ENCODE measurements at places on chromosomes 13 and 19.
A peak's percentile ranks its signal among the peaks of the same experiment; 100 is the strongest.

DNA sequence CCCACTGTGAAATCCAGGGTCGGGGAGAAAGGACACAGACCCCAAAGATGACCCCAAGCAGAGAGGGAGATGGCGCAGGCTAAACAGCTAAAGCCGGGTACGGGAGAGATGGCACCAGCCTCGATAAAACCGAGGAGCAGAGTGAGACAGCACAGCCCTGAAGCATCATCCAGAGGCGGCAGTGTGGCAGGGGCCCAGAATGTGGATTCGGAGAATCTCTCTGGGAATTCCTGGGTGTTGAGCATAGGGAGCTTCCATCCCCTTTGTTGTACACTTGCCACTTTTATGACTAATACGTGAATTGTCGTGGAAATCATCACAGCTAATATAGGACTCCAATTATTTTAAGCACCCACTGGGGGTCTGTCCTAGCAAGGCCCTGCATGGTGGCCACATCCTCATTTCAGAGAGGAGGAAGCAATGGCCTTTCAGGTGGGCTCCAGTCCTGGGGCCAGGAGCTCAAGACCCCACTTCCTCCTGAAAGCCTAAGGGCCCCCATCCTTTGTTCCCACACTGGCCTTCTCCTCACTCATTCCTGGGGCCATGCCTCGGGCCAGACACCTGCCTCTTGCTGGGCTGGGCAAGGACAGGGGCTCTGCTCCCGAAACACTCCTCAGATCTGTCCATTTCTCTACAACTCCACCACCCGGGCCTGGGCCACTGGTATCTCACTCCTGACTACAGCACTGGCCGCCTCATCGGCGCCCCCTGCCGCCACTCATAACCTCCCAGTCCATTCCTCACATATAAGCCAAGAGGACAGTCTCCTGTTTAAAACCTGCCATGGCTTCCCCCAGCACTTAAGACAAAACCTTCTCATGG, 29.3 kb upstream of the ATP1A3 start:
- no peak for DNase-seq

GRCh38 chr13:91540158-91540736, 141.8 kb downstream of the GPC5 start:
- no peak for DNase-seq

DNA sequence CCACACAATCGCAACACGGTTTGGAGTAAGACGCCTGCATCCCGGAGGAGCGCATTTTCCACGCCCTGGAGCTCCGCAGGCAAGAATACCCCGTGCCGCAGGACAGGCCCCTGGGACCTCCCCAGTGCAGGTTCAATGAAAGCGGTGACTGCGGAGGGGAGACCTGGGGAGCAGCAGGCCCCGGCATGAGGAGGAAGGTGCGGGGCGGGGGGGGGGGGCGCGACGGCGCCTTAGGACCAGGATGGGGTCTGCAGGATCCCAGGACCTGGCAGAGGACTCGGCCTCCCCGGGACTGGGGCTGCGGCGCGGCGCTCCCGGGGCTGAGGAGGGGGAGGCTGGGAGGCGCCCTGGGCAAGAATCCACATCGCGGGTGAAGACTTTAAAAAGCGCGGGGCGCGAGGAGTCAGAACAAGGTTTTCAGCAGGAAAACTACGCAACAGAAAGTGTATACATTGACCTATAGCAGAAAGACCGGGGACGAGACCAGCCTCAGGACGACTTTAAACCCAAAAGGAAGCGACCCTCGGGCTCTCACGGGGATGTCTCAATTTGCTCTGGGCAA, 432 bp downstream of the ZNF611 start:
- peak; percentile 5 for DNase-seq

DNA sequence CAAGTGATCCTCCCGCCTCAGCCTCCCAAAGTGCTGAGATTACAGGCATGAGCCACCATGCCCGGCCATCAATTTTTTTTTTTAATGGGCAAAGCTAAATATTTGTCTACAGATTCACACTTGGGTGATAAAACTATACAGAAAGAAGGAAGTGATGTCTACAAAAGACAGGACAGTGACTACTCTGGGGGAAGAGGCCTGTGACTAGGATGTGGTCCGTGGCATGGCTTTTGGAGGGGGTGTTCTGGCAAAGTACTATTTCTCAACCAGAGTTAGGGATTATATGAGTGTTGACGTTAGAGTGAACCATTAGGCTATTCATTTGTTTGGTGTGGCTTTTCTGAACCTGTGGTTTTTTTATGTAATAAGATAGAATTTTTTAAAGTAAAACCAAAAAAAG, 42.7 kb downstream of the INSR start:
- no peak for DNase-seq

- DNase-seq = no peak
Observed at GRCh38 chr13:41361491-41361890, 50.4 kb downstream of the NAA16 start.

GRCh38 chr13:39144391-39144790, 106.1 kb downstream of the NHLRC3 start:
- no peak for DNase-seq

DNA sequence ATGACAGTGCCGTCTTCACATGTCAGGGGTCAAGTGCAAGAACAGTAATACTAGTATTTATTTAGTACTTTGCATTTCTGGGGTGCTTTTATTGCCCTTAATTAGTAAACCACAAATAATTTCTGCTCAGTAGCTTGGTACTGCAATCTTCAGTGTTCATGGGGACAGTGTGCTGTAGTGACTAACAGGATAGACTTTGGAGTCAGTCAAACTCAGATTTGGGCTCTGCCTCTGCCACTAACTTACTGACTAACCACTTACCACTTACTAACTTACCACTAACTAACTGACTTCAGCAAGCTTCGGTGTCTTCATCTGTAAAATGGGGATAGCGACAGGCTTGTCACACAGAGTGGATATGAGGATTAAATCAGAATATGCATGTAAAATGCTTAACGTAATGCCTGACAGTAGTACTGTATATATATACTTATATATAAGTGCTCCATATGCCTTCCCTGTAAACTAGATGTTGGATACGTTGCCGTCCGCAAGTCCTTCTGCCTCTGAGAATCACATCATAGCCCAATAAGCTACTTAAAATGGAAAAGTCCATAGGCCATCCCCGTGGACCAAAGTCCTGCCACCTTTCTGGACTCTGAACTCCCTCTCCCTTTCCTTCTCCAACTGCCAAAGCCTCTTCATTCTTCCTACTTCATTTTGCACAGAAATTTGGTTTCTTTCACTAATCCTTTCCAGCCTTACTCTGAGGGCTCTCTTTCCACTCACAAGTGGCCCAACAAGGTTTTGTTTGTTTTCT, 158.1 kb downstream of the ZIC5 start:
- DNase-seq = no peak

- DNase-seq = no peak
Observed at GRCh38 chr19:51179256-51179655, 37.2 kb downstream of the SIGLEC7 start.

GRCh38 chr13:30791354-30792001, 56.1 kb downstream of the ALOX5AP start:
- DNase-seq = no peak

- DNase-seq = no peak
Observed at GRCh38 chr19:44367024-44367423, 10.5 kb upstream of the ZNF112 start.

GRCh38 chr13:51638216-51638871, 54.1 kb downstream of the WDFY2 start:
- DNase-seq = peak; percentile 43

DNA sequence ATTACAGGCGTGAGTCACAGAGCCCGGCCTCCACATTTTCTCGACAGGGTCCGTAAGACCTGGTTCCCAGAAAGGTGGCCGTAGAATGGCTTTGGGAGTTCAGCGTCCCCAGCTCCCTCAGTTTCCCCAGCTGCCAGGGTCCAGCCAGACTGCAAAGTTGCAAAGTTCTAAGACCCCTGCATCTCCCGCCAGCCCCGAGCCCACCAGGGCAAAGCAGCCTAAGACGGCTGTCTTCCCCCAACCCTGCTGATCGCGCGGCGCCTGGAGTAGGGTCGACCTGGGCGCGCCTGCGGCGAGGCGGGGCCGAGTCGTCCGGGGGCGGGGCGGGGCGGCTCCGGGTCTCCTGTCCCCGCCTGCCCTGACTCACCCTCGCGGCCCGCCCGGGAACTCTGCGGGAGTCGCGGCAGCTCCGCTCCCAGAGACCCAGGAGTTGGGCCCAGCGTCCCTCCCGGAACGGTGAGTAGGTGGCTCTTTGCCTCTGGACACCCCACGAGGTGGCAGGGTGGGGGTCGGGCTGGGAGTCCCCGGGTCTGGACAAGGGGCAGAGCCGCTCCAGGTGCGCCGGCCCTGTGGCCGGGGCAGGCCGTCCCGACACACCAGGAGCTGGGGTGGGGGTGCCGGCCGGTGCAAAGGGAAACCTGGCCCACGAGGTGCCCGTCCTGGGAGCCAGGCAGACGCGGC, at the start of gene LRRC8E:
LRRC8E (plus strand) TSS at position 366 of the 681 bp plus-strand sequence. CDS start 7,094 bp downstream, outside the sequence.
- peak; percentile 71 for DNase-seq

DNA sequence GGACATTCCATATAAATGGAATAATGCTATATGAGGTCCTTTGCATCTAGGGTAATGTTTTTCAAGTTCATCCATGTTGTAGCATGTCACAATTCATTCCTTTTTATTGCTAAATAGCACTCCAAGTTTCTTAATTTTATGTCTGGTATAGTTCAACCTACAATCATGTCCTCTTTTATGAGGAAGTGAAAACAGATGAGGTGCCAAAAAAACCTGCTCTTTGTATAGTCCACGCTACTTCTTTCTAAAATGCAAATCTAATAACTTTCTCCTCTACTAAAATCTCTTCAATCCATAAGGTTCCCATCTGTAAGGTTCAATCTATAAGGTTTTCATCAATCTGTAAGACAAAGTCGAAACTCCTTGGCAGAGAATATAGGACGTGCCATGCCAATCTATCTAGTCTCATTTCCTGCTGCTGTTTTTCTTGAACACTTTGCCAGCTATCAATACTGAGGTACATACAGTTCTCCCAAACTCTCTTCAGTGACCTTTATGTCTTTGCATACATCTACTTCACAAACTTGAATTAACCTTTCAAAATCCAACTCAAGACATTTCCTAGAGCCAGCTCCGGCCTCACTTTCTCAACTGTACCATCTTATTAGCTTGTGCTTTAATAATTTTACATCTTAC, 33.7 kb downstream of the INTS6 start:
- DNase-seq = no peak

GRCh38 chr19:47756953-47757608, 11.7 kb downstream of the NOP53 start:
- no peak for DNase-seq

DNA sequence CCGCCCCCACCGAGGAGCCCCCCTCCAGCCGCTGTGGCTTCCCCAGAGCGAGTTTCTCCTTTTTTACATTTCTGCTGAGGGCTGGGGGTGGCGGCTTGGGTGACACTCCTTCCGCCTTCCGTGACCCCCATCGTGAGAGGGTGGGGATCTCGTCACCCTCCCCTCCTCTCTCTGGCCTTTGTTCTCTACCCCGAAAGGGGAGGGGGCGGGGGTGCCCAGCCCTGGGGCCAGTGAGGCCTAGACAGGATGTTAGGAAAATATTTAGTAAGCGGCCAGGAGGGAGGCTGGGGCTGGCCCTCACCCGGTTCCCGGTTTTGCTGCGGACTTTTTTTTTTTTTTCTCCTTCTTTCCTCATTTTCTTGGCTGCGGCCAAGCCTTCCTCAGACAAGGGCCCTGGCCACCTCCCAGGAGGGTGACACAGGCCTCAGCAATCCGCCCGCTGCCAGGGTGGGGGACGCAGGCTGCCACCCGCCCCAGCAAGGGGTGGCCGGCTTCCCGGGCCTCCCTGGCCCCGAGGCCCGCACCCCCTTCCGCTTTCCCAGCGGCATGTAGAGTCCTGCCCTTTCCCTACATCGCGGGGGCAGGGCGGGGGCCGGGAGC, 3.9 kb downstream of the MIDN start:
- DNase-seq = peak; percentile 94

- DNase-seq = no peak
Observed at GRCh38 chr13:20362484-20363041, 130.4 kb upstream of the GJB6 start.

DNA sequence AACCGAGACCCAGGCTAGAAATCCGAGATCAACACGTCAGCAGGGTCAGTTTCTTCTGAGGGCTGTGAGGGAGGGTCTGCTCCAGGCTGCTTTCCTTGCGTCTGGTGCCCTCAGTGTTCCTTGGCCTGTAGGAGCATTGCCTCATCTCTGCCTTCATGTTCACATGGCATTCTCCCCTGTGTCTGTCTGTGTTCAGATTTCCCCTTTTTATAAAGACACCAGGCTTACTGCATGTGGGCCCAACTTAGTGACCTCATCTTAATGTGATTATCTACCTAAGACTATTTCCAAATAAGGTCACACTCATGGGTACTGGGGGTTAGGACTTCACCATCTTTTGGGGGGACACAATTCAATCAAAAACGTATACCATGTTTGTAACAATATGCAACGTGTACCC, 57.2 kb upstream of the C1QTNF9 start:
- DNase-seq = no peak

DNA sequence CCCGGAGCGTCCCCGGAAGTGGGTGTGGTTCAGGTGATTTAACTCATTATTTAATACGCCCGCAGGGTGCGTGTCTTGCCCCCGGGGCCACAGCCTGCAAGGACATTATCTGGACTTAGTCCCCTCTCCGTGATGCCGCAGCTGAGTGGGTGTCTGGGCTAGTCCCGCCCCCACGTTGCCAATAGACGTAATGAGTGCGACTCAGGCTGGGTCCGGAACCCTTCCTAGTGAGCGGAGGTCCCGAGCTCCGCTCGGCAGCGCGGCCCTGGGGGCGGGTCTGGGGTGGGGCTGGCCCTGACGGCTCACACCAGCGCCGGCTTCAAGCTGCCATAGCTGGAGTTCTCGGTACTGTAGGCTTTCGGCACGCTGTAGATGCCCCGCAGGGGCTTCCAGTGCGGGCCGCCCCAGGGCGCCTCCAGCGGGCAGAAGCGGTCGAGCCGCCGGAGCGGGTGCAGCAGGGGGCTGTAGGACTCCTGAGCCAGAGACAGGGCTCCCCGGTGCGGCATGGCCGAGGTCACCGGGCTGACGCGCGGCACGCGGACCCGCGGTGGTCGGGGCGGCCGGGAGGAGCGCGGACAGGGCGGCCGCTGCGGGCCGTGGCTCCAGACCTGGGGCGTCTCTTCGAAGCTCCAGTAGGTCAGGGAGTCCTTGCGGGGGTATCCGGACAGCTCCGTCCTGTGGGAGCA, 918 bp upstream of the LHB start:
- no peak for DNase-seq

GRCh38 chr13:26469602-26470001, 87.9 kb upstream of the WASF3 start:
- no peak for DNase-seq

DNA sequence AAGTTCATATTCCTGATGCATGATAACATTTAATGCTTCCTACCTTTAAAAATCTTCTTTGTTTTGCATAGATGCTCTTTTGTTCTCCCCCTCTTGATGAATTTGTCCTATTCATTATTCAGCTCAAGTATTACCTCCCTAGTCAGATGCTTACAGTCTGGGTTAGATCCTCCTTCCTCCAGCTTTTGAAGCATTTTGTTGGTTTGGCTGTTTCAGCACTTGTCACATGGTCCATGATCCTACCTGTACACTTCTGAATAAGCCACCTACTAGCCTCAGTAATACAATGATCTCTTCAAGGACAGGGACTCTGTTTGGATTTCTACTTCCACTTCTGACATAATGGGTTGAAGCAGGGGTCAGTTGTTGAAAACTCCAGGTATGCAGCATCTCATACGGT, 37.4 kb downstream of the N4BP2L1 start:
- no peak for DNase-seq

GRCh38 chr19:55702131-55702627, 27.2 kb downstream of the EPN1 start:
- DNase-seq = no peak

- no peak for DNase-seq
Observed at GRCh38 chr19:13077240-13077639, 25.4 kb downstream of the LYL1 start.

Data from mammary epithelial cell (primary cell).